ENCODE measurements at places on chromosomes 1 and 21. TPM values are rescaled to one million over a fixed set of nuclear protein-coding genes. Genes with fewer than 3 reads are reported as not detected.

CA6 gene
- polyA plus RNA-seq = 0.35 TPM

NOS1AP gene
- not detected for polyA plus RNA-seq

IVL gene
- polyA plus RNA-seq = not detected

GREM2 gene
- polyA plus RNA-seq = 2.1 TPM

FAM78B gene
- polyA plus RNA-seq = 0.33 TPM

ICOSLG gene
- 4.1 TPM for polyA plus RNA-seq

GPR161 gene
- polyA plus RNA-seq = 0.10 TPM

SH3BGR gene
- polyA plus RNA-seq = 2.5 TPM

TRNP1 gene
- polyA plus RNA-seq = not detected

C8B gene
- polyA plus RNA-seq = not detected

SLC30A2 gene
- not detected for polyA plus RNA-seq

GCSAML gene
- polyA plus RNA-seq = not detected

TMEM63A gene
- polyA plus RNA-seq = 79.5 TPM

FAM43B gene
- not detected for polyA plus RNA-seq

SLC16A4 gene
- polyA plus RNA-seq = 0.73 TPM

RNF115 gene
- 3.3 TPM for polyA plus RNA-seq

TRIM58 gene
- polyA plus RNA-seq = 0.52 TPM

PTCH2 gene
- polyA plus RNA-seq = not detected

TMEM269 gene
- not detected for polyA plus RNA-seq

BARHL2 gene
- polyA plus RNA-seq = not detected

SYT11 gene
- 15.8 TPM for polyA plus RNA-seq

INPP5B gene
- polyA plus RNA-seq = 8.9 TPM

LPAR3 gene
- 2.5 TPM for polyA plus RNA-seq

KCNA2 gene
- 0.26 TPM for polyA plus RNA-seq

CLDN19 gene
- polyA plus RNA-seq = not detected

HSPB7 gene
- not detected for polyA plus RNA-seq

CAPN8 gene
- polyA plus RNA-seq = 0.33 TPM

CFAP45 gene
- 0.52 TPM for polyA plus RNA-seq

HCRTR1 gene
- polyA plus RNA-seq = not detected

CELA3A gene
- polyA plus RNA-seq = not detected

OR2T29 gene
- polyA plus RNA-seq = not detected

FCRL5 gene
- 0.28 TPM for polyA plus RNA-seq

LY9 gene
- polyA plus RNA-seq = 163 TPM

SYPL2 gene
- not detected for polyA plus RNA-seq

ELF3 gene
- polyA plus RNA-seq = not detected

CHI3L2 gene
- polyA plus RNA-seq = 15.6 TPM

CYP4B1 gene
- 1.4 TPM for polyA plus RNA-seq

NBPF19 gene
- 5.6 TPM for polyA plus RNA-seq

A3GALT2 gene
- polyA plus RNA-seq = not detected

G0S2 gene
- polyA plus RNA-seq = 0.58 TPM

CFAP141 gene
- polyA plus RNA-seq = not detected

ACKR1 gene
- not detected for polyA plus RNA-seq

WDR64 gene
- 0.16 TPM for polyA plus RNA-seq

CYP4Z1 gene
- polyA plus RNA-seq = not detected

FMOD gene
- not detected for polyA plus RNA-seq

CXADR gene
- 0.13 TPM for polyA plus RNA-seq

OLIG2 gene
- not detected for polyA plus RNA-seq

MCOLN3 gene
- polyA plus RNA-seq = 3.2 TPM
